SK-N-SH (cell line): ENCODE measurements at places on chromosomes 3 and 15. TPM values are rescaled to one million over a fixed set of nuclear protein-coding genes. Genes with fewer than 3 reads are reported as not detected.

GRCh38 chr15:75198560-75199356 lies 2.9 kb upstream of the C15orf39 start:
- no peaks in the 10 kb centered on the region for H3K36me3 ChIP-seq
- H3K27ac ChIP-seq: no peak overlapping the region; the same call in 1 of the 2 replicates
- no peak overlapping the region; the same call in 1 of the 2 replicates for H3K4me3 ChIP-seq
- peaks cover 50% of the 10 kb centered on the region; the same call in 1 of the 2 replicates for H3K4me1 ChIP-seq
- no peaks in the 10 kb centered on the region for H3K27me3 ChIP-seq
- DNase-seq: no peak

DNA sequence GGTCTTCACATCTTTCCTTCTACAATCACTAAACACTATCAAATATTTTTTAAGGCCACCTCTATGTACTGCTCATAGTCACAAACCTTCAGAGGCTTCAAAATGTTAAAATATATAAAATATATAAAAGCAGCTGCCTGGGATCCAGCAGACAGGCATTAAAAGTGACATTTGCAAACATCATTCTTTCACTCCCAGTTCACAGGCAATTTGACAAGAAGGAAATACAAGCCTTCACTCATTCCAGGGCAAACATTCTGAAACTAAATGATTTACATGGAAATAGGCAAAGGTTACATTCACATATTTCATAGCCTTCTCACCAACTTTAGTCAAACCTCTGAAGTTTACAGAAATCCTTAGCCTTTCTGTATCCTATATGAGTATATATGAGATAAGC lies 266.3 kb downstream of the TBL1XR1 start:
- DNase-seq: no peak
- H3K4me1 ChIP-seq: peaks cover 2% of the 10 kb centered on the region; the same call in 1 of the 2 replicates
- H3K36me3 ChIP-seq: no peaks in the 10 kb centered on the region
- no peaks in the 10 kb centered on the region for H3K27me3 ChIP-seq
- H3K4me3 ChIP-seq: no peak overlapping the region
- no peak overlapping the region for H3K27ac ChIP-seq

- H3K27ac ChIP-seq: no peak overlapping the region
- peak; percentile 82 for DNase-seq
- H3K4me1 ChIP-seq: 0 out of 2 replicates have a peak, but pooled peaks cover 9% of the 10 kb centered on the region
- H3K36me3 ChIP-seq: no peaks in the 10 kb centered on the region
- peak overlapping the region; percentile 20; the same call in 1 of the 2 replicates for H3K4me3 ChIP-seq
These were observed 298 bp downstream of the BCL2L10 start for GRCh38 chr15:52112203-52112750.

DNA sequence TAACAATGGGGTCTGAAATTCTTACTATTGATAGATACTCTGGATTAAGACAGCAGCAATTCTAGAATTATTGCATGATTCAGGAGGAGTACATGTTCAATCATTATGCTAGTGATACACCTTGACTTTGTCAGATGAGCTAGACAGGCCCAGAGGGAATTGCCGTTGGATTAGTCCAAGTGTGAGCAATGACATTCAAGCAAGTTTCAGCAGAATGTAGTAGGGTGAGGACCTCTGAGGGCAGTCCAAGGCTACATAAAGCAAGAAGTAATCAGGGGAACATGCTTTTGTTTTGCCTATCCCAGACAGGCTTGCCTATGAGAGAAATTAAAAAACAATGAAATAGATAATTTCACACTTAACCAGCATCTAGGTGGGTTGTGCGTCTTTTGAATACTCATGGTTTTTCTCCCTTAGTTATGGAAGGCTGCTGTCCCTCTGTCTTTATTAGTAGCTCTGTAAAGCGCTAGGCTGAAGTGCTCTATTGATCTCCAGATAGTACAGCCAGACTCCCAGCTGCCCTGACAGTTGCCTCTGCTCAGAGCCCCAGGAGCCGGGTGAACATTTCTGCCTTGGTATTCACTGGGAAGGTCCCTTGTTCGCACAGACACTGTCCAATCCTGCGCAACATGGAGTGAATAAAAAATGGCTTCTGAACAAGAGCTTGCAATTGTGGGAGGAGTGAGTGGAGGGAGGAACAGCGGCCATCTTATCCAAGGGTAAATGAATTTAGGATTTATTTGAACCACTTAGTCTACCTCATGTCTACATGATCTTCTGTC lies 316.6 kb upstream of the ONECUT1 start:
- no peaks in the 10 kb centered on the region for H3K27me3 ChIP-seq
- no peak overlapping the region for H3K4me3 ChIP-seq
- no peaks in the 10 kb centered on the region for H3K4me1 ChIP-seq
- H3K36me3 ChIP-seq: no peaks in the 10 kb centered on the region

Gene HPS3
- polyA plus RNA-seq: 9.4 and 11.3 TPM in 2 replicates

GRCh38 chr3:180085122-180085710 lies 48.5 kb upstream of the PEX5L start:
- no peaks in the 10 kb centered on the region for H3K27me3 ChIP-seq
- H3K4me3 ChIP-seq: no peak overlapping the region
- H3K4me1 ChIP-seq: no peaks in the 10 kb centered on the region
- H3K36me3 ChIP-seq: no peaks in the 10 kb centered on the region
- no peak overlapping the region for H3K27ac ChIP-seq

Gene ROBO2
- polyA plus RNA-seq: 0.02 TPM in 1 of 2 replicates, not detected in the other

- no peak for DNase-seq
- H3K27ac ChIP-seq: 0 out of 2 replicates have a peak overlapping the region, but pooled peaks have one; percentile 29
- no peak overlapping the region for H3K4me3 ChIP-seq
- peaks cover 10% of the 10 kb centered on the region; the same call in 1 of the 2 replicates for H3K4me1 ChIP-seq
- no peaks in the 10 kb centered on the region for H3K36me3 ChIP-seq
These were observed 6.3 kb upstream of the ANPEP start for GRCh38 chr15:89820666-89821611.

Gene KLHL40
- not detected in 2 replicates for polyA plus RNA-seq

- peaks cover 76% of the 10 kb centered on the region for H3K36me3 ChIP-seq
- DNase-seq: no peak
- no peaks in the 10 kb centered on the region for H3K27me3 ChIP-seq
- no peak overlapping the region for H3K4me3 ChIP-seq
- no peaks in the 10 kb centered on the region for H3K4me1 ChIP-seq
These were observed 34.7 kb downstream of the OXNAD1 start for GRCh38 chr3:16299746-16300145.

DNA sequence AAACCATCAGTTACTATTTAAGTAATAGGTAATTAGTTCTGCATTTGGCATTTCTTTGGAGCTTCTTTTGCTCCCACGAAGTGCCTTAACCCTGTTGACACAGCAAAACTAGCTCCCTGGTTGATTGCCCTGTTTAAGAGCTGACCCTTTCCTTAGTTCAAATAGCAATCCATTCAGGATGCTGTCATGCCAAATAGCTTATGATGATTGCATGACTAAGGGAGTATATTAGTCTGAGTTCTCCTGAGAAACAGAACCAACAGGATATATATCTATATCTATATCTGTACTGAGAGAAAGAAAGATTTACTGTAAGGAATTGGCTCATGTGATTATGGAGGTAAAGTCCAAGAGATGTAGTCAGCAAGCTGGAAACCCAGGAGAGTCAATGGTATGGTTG lies 50.3 kb upstream of the SPRED1 start:
- no peaks in the 10 kb centered on the region for H3K27me3 ChIP-seq
- no peak for DNase-seq
- H3K27ac ChIP-seq: no peak overlapping the region
- H3K4me3 ChIP-seq: no peak overlapping the region
- no peaks in the 10 kb centered on the region for H3K36me3 ChIP-seq
- no peaks in the 10 kb centered on the region for H3K4me1 ChIP-seq
